ENCODE measurements at places on chromosomes 4 and X.

GRCh38 chr4:15870921-15871664, 67.4 kb downstream of the FGFBP1 start:
- no peak overlapping the region for H3K4me3 ChIP-seq
- no peak overlapping the region for H3K27ac ChIP-seq
- DNase-seq, result no peak
- H3K4me1 ChIP-seq, result no peaks in the 10 kb centered on the region
- H3K27me3 ChIP-seq, result no peaks in the 10 kb centered on the region

DNA sequence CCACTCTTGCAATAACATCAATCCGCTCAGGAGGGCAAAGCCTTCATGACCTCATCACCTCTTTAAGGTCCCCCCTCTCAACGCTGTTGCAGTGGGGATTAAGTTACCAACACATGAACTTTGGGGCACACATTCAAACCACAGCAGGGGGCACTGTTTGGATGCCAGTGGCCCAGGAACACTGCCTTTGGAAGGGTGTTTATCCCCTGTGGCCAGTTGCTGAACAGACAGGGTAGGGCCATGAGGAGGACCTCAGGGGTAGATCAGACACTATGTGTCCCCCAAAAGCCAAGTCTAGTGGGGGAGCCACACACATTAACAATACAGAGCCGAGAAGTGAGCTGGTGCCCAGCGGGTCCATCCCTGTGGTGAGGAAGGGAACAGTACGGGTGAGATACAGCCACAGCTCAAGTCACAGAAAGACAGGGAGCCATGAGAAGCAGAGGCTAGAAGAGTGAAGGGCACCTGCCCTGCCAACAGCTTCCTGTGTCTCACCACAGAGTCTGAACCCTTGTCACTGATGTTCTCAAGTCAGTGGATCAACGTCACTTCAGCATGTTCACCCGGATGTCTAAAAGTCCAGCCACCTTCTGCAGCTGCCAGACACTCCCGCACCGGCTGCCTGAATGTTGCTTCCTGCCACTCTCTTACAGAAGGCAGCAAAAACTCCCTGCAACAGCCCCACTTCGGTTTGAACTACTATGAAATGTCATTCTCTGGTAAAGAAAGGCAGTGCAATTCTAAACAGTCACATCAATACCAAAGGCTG, 19.9 kb upstream of the MXD4 start:
- H3K27me3 ChIP-seq, result no peaks in the 10 kb centered on the region
- peaks cover 12% of the 10 kb centered on the region for H3K4me1 ChIP-seq
- H3K4me3 ChIP-seq, result no peak overlapping the region
- no peak overlapping the region for H3K27ac ChIP-seq

DNA sequence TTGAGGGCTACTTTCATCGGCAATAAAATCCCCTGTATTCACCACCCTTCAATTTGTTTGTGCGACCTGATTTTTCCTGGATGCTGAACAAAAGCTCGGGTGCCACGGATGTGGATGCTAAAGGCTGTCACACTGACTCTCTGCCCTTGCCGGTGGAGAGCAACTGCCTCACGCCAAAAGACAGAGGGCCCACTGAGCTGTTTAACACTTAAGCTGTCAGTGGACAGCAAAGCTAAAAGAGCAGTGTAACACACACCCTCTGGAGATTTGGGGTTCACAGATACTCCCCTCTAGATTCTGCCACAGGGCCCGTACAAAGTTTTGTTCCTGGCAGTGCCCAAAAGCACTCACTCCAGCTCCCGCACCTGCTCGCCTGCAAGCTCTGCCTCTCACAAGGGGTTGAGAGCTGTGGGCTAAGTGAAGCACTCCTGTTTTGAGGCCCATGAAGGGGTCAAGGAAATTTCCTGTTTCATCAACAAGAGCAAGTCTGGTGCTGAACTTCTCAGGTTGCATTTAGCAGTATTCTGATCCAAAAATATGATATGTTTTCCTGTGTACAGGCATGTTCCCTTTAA, 1571.9 kb downstream of the ADGRL3 start:
- no peak for DNase-seq
- no peak overlapping the region for H3K27ac ChIP-seq
- H3K4me1 ChIP-seq, result peaks cover 2% of the 10 kb centered on the region
- H3K4me3 ChIP-seq, result no peak overlapping the region
- H3K36me3 ChIP-seq, result no peaks in the 10 kb centered on the region
- H3K27me3 ChIP-seq, result no peaks in the 10 kb centered on the region

DNA sequence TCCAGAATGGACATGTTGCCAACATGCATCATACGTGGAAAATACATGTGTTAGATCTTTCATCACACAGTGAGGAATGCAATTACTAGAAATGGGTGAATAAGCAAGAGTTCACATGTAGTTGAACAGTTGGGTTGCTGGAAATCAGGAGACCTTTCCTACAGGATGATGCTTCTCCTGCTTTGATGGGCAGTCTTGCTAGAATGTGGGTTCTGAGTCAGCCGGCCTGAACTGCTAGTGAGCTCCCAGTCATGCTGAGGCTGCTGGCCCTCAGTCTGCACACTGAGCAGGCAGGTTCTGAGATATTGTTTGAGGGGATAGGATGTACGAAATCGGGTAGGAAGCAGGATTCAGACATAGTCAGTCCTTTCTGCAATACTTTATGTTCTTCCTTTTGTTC, 20.2 kb downstream of the MSL3 start:
- DNase-seq, result no peak
- H3K4me3 ChIP-seq, result no peak overlapping the region
- H3K4me1 ChIP-seq, result no peaks in the 10 kb centered on the region

GRCh38 chr4:160375772-160376452, 1273.0 kb downstream of the RAPGEF2 start:
- H3K4me3 ChIP-seq, result no peak overlapping the region
- H3K36me3 ChIP-seq, result no peaks in the 10 kb centered on the region
- no peak for DNase-seq
- no peaks in the 10 kb centered on the region for H3K27me3 ChIP-seq
- H3K27ac ChIP-seq, result no peak overlapping the region

Measured in SK-N-SH (cell line).